ENCODE measurements at places on chromosomes 16 and 17. TPM values are rescaled to one million over a fixed set of nuclear protein-coding genes. Genes with fewer than 3 reads are reported as not detected.
A peak's percentile ranks its signal among the peaks of the same experiment; 100 is the strongest.

DNA sequence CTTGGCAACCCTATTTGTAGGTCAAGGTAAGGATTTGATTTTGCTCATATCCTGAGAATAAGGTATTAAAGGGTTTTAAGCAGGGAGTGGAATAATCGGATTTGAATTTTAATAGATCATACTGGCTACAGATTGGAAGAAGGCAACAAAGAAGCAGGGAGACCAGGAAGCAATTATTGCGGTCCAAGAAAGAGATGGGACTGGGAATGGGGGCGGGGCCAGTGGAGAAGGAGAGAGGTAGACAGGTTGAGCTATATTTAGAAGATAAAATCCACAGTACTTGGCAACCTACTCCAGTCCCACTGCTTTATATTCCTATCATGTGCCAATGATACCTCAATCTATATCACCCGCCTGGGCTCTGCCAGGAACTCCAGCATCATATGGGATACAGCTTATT lies 5.8 kb upstream of the NOL11 start:
- H3K27me3 ChIP-seq = no peaks in the 10 kb centered on the region
- DNase-seq = no peak
- H3K4me1 ChIP-seq = no peaks in the 10 kb centered on the region
- no peak overlapping the region for H3K27ac ChIP-seq
- no peaks in the 10 kb centered on the region for H3K36me3 ChIP-seq

TMEM114 gene
- not detected for polyA plus RNA-seq

- no peak overlapping the region for H3K27ac ChIP-seq
- DNase-seq = peak; percentile 69
- H3K4me3 ChIP-seq = no peak overlapping the region
- H3K36me3 ChIP-seq = no peaks in the 10 kb centered on the region
- peaks cover 19% of the 10 kb centered on the region for H3K27me3 ChIP-seq
- no peaks in the 10 kb centered on the region for H3K4me1 ChIP-seq
These were observed 2.4 kb upstream of the TEKT3 start for GRCh38 chr17:15343749-15344148.

- peak within 1 kb of the TSS; percentile 29 for H3K4me3 ChIP-seq
- peaks cover 39% of the 10 kb centered on the region for H3K27me3 ChIP-seq
- no peak within 1 kb of the TSS for H3K27ac ChIP-seq
- H3K36me3 ChIP-seq = no peaks in the 10 kb centered on the region
- H3K4me1 ChIP-seq = peaks cover 2% of the 10 kb centered on the region
These were observed at the start of gene ATP1B2 for GRCh38 chr17:7650509-7651096. Gene ATP1B2 (plus strand): TSS chr17:7650926. CDS start chr17:7651519, 593 bp downstream.

GRCh38 chr17:19295473-19296135 lies 58.4 kb downstream of the EPN2 start:
- H3K36me3 ChIP-seq = peaks cover 2% of the 10 kb centered on the region
- no peak for DNase-seq
- no peaks in the 10 kb centered on the region for H3K4me1 ChIP-seq
- H3K4me3 ChIP-seq = no peak overlapping the region
- H3K27ac ChIP-seq = no peak overlapping the region

GRCh38 chr17:45147581-45148182 lies 593 bp upstream of the HEXIM1 start:
- DNase-seq = peak; percentile 96
- H3K4me3 ChIP-seq = peak overlapping the region; percentile 69
- no peaks in the 10 kb centered on the region for H3K36me3 ChIP-seq
- peaks cover 11% of the 10 kb centered on the region for H3K4me1 ChIP-seq
- H3K27ac ChIP-seq = peak overlapping the region; percentile 99
- no peaks in the 10 kb centered on the region for H3K27me3 ChIP-seq

- H3K36me3 ChIP-seq = peaks cover 11% of the 10 kb centered on the region
- H3K27me3 ChIP-seq = no peaks in the 10 kb centered on the region
- no peak overlapping the region for H3K4me3 ChIP-seq
These were observed 2.2 kb upstream of the AOC2 start for GRCh38 chr17:42841975-42842685.

FKBP10 gene
- polyA plus RNA-seq = 262 TPM

DNA sequence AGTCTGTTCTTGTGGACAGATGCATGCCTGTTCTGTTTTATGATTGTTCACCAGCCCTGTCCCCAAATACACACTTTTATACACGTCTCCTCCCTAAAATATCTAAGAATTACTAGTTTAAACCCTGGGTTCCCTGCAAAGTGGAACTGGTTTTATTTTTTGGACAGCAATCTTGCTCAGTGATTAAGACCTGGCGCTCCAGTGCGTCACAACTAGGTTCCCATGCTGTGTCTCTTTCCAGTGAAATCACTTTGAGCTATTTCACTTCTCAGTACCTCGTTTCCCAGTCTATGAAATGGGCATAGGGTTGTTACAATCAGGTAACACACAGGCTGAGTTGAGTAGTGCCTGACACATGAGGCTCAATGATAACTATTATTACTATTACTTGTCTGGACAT lies 1.1 kb downstream of the CEP20 start:
- H3K27ac ChIP-seq = no peak overlapping the region
- H3K4me3 ChIP-seq = peak overlapping the region; percentile 97
- peaks cover 12% of the 10 kb centered on the region for H3K4me1 ChIP-seq
- no peaks in the 10 kb centered on the region for H3K27me3 ChIP-seq
- peaks cover 2% of the 10 kb centered on the region for H3K36me3 ChIP-seq

GRCh38 chr17:13581925-13582324 lies 19.8 kb downstream of the HS3ST3A1 start:
- peak overlapping the region; percentile 43 for H3K27ac ChIP-seq
- peak overlapping the region; percentile 9 for H3K4me3 ChIP-seq
- peaks cover 18% of the 10 kb centered on the region for H3K4me1 ChIP-seq
- peak; percentile 74 for DNase-seq
- H3K36me3 ChIP-seq = no peaks in the 10 kb centered on the region
- H3K27me3 ChIP-seq = no peaks in the 10 kb centered on the region

KCNJ2 gene
- polyA plus RNA-seq = 8.1 TPM

DNA sequence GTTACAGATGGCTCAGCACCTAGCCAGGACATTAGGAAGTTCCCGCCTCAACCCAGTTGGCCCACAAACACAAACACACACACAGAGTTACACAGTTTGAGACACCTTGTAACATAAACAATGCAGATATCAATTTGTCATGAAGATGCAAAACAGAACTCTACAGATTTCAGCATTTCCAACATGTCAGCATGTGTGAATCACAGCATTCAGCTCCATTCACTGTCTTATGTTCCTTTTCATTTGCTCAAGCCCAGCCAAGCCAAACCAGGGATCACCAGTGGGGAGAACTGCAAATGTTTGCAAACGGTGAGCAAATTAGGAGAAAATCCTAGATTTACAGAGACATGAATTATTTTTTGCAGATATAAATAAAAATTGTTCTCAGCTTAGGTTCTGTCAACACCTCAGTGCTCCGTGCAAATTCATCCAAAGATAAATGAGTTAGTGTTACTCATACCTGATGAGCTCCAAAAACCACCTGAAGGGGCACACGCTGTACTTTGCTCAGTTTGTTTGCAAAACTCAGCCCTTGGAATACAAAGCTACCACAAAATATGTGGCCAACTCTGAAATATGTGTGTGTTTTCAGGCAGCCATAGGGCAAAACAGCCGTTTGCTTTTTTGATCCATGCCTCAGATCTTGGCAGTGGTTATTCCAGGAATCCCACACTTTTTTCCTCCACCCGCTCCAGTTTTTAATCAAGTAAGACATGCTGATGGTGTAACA lies 16.3 kb upstream of the COX10 start:
- no peaks in the 10 kb centered on the region for H3K36me3 ChIP-seq
- no peak overlapping the region for H3K27ac ChIP-seq
- H3K27me3 ChIP-seq = no peaks in the 10 kb centered on the region
- peak; percentile 35 for DNase-seq
- no peaks in the 10 kb centered on the region for H3K4me1 ChIP-seq
- no peak overlapping the region for H3K4me3 ChIP-seq

- DNase-seq = no peak
- no peak overlapping the region for H3K4me3 ChIP-seq
- H3K36me3 ChIP-seq = no peaks in the 10 kb centered on the region
These were observed 6.0 kb downstream of the CAPNS2 start for GRCh38 chr16:55572439-55572838.

DNA sequence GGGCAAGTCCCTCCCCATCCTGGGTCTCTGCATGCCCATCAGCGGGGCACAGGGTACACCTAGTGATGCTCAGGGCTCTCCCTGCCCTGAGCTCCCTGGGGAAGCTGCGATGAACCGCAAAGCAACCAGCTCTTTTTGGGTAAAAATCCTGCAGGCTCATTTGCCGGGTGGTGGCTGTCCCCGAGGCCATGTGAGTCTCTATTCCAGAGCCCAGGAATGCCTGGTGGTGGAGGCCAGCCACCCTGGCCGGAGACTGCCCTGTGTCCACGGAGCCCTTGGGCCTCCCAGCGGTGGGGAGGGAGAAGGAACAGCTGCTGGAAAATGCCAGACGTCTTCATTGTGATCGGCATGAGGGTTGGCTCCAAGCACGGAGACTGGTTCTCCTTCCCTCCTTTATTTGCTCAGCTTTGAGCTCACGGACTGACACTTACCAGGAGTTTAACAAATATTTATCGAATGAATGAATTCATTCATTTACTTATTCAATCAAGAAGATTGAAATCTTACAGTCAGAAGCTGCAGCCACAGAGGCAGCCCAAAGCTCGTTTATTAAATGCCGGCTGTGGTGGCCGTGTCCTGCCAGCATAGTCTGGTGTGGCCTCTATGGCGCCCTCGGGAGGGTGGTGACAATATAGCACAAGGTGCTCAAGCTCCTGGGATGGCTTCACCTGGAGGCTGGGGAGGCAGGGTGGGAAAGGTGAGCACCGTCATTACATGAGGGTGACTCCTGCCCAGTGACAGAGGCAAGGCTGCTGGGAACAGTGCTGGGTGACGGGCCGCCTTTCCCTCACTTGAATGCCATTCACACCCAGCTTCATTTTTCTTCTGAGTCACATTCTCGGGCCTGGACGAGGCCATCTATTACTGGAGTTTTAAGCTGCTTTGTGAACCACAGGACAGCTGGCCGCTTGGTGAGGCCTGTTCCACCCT lies 31.1 kb upstream of the JPH3 start:
- H3K4me1 ChIP-seq = peaks cover 8% of the 10 kb centered on the region
- no peak overlapping the region for H3K27ac ChIP-seq
- peak; percentile 88 for DNase-seq
- no peaks in the 10 kb centered on the region for H3K36me3 ChIP-seq
- peaks cover 2% of the 10 kb centered on the region for H3K27me3 ChIP-seq
- H3K4me3 ChIP-seq = no peak overlapping the region

DNA sequence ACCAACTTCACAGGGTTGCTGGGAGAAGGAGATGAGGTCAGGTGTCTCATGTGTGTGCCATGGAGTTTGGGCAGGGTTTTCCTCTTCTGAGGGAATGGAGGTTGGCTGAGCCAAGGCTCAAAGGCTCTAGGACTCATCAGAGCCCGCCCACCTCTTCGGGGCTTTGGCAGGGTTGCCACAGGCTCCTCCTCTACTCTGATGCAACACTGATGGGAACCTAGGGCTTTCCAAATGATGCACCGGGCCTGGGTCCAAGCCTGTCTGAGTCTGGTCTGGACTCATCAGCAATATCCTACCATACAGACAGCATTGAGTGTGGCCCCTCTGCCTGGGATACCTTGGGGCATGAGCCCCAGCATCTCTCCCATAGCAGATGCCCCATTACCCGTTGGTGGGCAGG lies 59.5 kb upstream of the LHX1 start:
- no peaks in the 10 kb centered on the region for H3K4me1 ChIP-seq
- H3K27me3 ChIP-seq = peaks cover 2% of the 10 kb centered on the region
- no peak overlapping the region for H3K27ac ChIP-seq
- no peaks in the 10 kb centered on the region for H3K36me3 ChIP-seq

ZNF423 gene
- 0.24 TPM for polyA plus RNA-seq

- peak overlapping the region; percentile 92 for H3K4me3 ChIP-seq
- peaks cover 2% of the 10 kb centered on the region for H3K36me3 ChIP-seq
- H3K4me1 ChIP-seq = peaks cover 4% of the 10 kb centered on the region
These were observed 714 bp downstream of the SPATA33 start for GRCh38 chr16:89658221-89658879.

Data from fibroblast of lung (primary cell).